ENCODE measurements at places on chromosomes 12 and 14. TPM values are rescaled to one million over a fixed set of nuclear protein-coding genes. Genes with fewer than 3 reads are reported as not detected.
A peak's percentile ranks its signal among the peaks of the same experiment; 100 is the strongest.

DNA sequence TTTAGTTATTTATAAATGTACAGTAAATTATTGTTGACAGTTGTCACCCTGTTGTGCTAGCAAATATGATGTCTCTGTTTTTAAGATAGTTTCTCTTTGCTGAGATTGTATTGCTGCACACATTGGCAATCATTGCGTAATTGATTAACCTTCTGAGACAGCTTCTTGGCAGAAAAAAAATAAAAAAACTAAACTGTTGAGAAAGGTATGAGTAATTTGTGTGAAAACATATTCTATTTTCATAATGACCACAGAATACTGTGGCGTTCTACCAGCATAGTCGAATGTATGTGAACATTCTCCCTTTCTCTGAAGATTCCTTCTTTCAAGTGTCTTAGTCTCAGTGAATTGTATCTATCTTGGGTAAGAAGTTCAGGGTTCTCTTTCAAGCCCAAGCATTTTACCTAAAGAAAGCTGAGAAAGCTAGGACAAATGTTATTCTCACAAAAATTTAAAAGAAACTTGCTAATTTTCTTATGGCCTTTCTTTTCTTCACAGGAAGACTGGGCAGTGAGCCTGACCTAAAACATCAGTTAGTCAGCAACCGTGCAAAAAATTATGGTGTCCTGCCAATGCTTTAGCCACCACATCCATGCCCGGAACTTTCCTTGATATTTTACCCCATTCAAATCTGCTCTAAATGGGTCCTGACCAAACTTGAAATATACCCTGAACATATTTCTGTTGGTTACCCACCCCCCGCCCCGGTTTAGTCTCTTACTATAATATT is 69.0 kb upstream of the REP15 start:
- H3K36me3 ChIP-seq: no peaks in the 10 kb centered on the region
- H3K27ac ChIP-seq: peak overlapping the region; percentile 91
- peaks cover 86% of the 10 kb centered on the region for H3K4me1 ChIP-seq
- no peaks in the 10 kb centered on the region for H3K27me3 ChIP-seq
- peak overlapping the region; percentile 52 for H3K4me3 ChIP-seq
- peak; percentile 94 for DNase-seq

- no peaks in the 10 kb centered on the region for H3K36me3 ChIP-seq
- no peak overlapping the region for H3K4me3 ChIP-seq
- no peaks in the 10 kb centered on the region for H3K27me3 ChIP-seq
- H3K27ac ChIP-seq: no peak overlapping the region
These were observed 35.3 kb downstream of the NUBPL start for GRCh38 chr14:31596342-31597095.

DNA sequence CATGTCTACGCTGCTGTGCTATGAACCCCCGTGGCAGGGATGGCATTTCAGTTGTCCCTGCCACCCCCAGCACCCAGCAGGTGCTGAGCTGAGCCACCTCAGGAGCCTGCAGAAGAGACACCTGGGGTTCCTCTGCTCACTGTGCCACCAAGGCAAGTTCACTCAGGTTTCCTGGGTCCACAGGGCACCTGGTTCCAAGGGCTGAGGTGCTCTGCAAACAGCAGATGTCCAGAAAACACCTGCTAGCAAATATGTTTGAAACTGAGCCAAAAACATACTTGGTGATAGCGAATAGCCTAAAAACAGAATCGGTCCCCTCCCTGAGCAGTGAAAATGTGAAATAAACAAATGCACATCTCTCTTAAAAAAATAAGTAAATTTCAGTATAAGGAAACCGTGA is 35.6 kb upstream of the GPR68 start:
- H3K27ac ChIP-seq: no peak overlapping the region
- H3K4me1 ChIP-seq: peaks cover 19% of the 10 kb centered on the region
- no peak for DNase-seq
- H3K4me3 ChIP-seq: no peak overlapping the region

GRCh38 chr12:30882706-30883105 is 43.8 kb upstream of the TSPAN11 start:
- no peaks in the 10 kb centered on the region for H3K36me3 ChIP-seq
- peak; percentile 4 for DNase-seq
- H3K4me3 ChIP-seq: no peak overlapping the region
- H3K27me3 ChIP-seq: peaks cover 11% of the 10 kb centered on the region
- no peak overlapping the region for H3K27ac ChIP-seq

The IAPP gene
- not detected for total RNA-seq

All from GM23248 (cell line).